Amniotic stem cell (primary cell): ENCODE measurements at places on chromosomes 4 and X.

GRCh38 chr4:80566203-80566872 lies 230.8 kb downstream of the CFAP299 start:
- no peak for DNase-seq

DNA sequence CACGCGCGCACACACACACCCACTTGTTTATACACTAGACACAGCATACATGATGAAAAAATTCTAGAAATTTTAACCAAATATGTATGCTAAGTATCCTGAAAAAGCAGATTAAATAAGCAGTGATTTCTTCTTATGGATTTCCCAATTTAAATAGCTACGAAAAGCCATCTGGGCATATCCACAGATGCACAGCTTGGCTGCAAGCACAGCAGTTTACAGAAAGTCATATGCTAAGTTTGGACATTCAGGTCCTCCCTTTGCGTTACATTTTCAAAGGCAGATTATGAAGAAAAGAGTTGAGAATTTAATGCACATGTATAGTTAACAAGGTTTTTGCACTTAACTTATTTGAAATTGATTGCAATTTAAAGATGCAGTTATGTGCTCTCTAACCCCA lies 542.2 kb upstream of the EPHA5 start:
- DNase-seq, result no peak

DNA sequence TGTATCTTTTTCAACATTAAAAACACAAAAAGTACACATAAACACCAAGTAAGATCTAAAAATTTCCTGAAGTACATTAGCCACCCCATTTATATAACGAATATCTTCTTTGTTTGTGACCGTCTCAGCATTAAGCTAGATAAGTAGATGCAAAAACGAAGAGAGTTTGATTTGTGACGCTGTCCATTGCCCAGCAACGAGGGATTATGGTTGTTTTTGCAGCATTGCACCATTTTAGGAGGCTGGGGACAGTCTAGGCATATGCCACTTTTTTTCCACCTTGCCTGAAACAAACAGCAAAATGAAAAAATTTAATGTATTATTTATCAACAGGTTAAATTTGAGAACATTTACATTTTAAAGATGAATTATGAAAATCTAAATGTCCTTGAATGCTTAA lies 12.0 kb upstream of the IGSF1 start:
- no peak for DNase-seq

GRCh38 chrX:71621603-71622002 lies 3.3 kb upstream of the CXCR3 start:
- no peak for DNase-seq

DNA sequence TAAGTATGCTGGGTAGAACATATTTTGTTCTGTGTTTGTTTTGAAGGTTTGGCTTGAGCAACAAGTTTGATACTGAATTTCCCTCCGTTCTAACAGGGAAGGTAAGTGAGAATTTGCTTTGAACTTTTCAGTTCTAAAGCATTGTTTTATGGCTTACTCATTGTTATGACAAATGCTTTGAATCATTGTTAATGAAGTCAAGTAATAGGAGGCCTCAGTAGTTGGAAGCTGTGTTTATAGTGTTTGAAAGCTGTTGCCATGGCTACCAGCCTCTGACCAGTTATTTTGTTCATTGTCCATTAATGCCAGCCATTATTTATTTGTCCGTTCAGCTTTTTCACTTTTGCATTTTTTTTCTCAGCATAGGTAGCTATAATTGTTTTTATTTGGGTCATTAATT lies 14.4 kb downstream of the CHIC1 start:
- peak; percentile 13 for DNase-seq

DNA sequence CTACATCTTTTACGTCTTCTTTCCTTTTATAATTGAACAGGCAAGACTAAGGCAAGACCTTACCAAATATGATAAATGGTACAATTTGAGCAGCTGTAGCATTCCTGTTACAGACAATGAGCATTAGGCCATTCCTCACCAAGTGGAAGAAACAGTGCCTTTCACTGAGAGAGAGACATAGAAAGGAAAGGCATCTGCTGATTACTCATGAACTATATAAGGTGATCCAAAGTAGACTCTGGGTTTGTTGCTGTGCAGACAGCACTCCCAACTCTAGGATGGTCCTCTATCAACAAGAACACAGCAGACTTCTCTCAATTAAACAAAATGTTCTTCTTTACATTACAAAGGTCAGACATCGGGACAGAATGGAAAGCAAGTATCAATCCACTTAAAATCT lies 91.9 kb downstream of the FAM13A start:
- no peak for DNase-seq

DNA sequence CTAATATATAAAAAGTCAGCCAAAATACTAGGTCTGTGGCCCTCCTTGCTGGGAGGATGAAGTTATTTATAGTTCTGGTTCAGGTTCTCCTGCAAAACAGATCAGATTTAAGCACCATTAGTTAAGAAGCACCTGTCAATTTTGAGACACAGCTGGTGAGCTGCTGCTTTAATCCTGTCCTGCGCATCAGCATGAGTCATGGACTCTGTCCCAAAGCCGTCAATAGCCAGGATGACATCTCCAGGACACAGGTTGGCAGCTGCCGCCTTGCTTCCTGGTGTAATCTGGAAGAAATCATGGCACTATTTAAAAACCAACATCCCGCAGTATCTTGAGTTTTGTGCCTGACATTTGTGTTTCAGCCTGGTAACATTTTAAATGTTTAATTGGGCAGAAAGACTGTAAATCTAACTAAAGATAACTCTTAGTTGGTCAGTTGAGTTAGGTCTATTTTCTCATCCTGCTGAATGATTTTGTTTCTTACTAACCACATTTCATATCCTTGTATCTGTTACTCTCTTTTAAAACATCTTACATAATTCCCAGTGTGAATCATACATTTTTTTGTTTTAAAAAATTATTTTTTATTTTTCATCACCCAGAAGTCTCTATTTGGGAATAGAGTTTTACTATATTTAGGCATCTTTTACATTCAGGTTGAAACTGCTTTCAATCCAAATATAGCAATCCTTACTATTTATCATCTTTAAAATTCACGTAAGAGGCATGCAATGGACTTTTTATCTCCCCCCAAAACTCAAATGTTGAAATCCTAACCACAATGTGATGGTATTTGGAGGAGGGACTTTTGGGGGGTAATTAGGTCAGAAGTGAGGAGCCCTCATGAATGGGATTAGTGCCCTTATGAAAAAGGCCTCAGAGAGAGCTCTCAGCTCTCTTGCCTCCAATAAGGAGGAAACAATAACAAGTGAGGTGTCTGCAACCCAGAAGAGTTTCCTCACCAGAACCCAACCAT lies 10.1 kb downstream of the PDLIM3 start:
- DNase-seq, result no peak

DNA sequence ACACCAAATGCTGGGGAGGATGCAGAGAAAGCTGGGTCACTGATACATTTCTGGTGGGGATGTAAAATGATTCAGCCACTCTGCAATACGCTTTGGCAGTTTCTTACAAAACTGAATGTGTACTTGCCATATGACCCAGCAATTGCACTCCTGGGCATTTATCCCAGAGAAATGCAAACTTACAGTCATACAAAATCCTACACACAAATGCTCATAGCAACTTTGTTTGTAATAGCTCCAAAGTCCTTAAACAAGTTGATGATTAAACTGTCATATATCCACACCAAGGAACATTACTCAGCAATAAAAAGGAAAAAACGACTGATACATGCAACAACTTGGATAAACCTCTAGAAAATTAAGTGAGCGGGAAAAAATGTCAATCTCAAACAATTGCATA lies 12.3 kb downstream of the MID1 start:
- no peak for DNase-seq

DNA sequence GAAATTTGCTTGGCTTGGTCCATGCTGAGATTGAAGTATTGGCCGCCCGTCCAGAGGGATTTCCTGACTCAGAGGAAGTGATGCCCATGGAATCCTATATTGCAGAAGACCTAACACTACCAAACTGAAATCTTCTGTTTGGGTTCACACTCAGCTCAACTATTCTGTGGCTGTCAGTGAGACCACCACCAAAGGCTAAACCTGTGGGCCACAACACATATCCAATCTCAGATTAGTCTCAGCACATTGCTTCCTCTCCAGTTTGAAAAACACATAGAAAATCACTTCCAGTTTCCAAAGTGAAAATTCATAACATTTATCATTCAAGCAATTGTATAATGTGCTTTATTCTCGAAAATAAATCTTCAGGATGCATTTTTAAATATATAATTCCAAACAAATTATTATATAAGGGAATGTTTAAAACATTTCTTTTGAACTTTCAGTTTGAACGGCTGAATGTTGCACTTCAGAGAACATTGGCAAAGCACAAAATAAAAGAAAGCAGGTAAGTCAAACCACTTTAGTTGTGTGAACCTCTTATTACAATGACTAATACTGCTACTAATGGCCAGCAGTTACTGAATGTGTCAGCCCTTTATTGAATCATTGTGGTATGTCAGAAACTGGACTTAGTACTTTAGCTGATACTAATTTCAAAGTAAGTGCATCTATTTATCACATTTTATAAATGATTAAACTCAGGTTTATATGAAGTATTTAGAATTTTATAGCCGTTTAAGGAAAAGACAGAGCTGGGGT lies 37.0 kb downstream of the GUCY1A1 start:
- DNase-seq, result no peak

- no peak for DNase-seq
Observed at GRCh38 chr4:139655116-139655515, 10.5 kb upstream of the MGST2 start.

DNA sequence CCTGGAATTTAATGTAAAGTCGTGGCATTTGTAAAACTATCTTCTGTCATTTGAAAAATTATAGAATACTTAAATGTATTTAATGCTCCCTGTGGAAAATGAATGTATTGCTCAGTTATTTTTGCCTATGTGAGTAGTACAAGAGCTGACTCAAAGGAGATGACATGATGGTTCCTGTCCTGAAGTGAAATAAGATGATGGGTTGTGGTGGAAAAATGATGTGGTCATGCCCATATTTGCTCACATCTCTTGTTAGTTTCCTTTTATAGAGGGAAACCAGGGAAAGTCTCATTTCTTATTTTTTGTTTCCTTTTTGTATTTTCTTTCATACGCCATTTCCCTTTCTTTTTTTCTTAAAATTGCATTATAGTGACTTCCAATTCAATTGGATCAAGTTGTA lies 23.7 kb downstream of the PLS3 start:
- peak; percentile 3 for DNase-seq

GRCh38 chr4:31094474-31094873 lies 374.3 kb downstream of the PCDH7 start:
- no peak for DNase-seq
